Stimulated activated CD8-positive, alpha-beta memory T cell treated with anti-CD3 and anti-CD28 coated beads, Interleukin-12 subunit alpha, Interleukin-12 subunit beta, amount 100 ng/mL, for 4 hours (primary cell): ENCODE measurements at places on chromosomes 6 and 20.

- no peak for DNase-seq
Measured at GRCh38 chr6:43070028-43070632, 6.0 kb upstream of the PTK7 start.

GRCh38 chr6:116035616-116036015 lies 25.1 kb downstream of the FRK start:
- no peak for DNase-seq

GRCh38 chr6:1703091-1703855 lies 93.6 kb downstream of the FOXC1 start:
- DNase-seq = no peak

- DNase-seq = peak; percentile 71
Measured at GRCh38 chr20:51541189-51542032, 1.1 kb downstream of the NFATC2 start.

DNA sequence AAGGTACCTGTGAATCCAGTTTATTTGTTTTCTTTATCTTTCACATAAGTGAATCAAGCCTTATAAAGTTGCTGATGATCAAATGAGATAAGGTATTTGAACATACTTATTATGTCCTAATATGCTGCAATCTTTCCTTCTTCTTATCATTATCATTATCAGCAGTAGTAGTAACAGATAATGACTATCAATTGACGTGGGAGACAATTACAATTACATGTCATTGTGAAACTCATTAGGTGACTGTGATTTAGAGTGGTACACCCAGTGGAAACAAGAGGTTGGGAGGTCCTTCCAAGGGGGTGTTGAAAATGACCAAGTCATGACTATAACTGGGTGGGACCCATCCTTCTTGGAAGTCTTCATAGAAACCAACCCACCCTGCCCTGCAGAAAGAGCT lies 2.8 kb downstream of the CLIC5 start:
- DNase-seq = no peak

DNA sequence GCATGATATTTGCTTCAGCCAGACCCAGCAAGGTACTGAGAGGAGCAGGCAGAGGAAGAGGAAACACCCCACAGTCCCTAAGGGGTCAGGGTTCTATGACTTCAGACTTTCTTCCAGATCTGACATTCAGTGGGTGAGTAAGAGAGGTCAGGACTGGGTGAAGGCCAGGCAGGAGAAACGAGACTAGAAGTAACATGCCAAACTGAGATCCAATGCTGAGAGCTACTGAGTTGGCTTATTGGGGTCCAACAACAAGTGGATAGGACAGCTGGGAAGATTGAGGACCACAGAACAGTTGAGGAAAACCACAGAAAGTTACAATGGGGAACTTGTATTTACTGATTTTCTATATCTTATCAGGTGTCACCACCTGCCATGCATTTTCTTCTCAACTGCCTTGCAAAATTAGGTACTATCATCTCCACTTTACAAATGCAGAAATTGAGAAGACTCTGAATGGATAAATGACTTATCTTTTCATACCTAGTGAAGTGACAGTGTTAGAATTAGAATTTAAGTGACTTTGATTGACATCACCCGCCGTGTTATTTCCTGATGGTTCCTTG lies 43.8 kb upstream of the HIVEP1 start:
- DNase-seq = no peak

DNA sequence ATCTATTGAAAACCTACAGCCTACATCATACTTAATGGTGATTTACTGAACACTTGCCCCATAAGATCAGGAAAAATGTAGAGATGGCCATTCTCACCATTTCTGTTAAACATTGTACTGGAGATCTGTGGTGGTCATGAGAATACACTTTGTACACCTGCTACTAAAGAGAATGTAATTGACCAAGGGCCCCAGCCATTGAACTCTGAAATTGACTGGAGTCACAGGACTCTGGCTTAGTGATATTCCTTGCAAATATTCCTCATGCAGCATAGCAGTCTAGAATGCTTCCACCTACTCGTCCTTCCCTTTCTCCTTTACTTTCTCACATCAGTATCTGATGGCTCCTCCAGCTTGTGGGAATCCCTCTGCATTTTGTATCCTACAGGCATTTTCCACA lies 37.4 kb upstream of the SNX9 start:
- DNase-seq = no peak

GRCh38 chr20:36096435-36096834 lies 58.1 kb upstream of the EPB41L1 start:
- no peak for DNase-seq

DNA sequence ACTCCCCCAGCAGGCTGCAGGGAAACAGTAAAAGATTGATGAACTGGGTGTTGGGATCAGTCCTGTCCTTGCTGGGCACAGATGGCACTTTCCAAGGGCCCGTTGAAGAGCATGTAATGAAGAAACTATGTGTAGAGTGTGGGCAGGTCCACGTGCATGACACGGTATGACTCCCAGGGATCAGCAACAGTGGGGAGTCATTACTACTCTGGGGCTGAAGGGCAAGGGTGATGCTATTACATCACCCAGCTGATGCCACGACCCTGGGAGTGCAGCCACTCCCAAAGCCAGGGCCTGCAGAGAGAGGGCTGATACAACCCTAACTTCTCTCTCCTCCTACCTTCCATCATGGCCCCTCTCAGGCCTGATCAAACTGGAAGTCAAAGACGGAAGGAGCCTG lies 20.1 kb downstream of the KCNK17 start:
- DNase-seq = no peak

- no peak for DNase-seq
Measured at GRCh38 chr6:143241111-143241510, 180.4 kb downstream of the AIG1 start.

GRCh38 chr6:36392621-36393020 lies 5.2 kb upstream of the ETV7 start:
- no peak for DNase-seq

DNA sequence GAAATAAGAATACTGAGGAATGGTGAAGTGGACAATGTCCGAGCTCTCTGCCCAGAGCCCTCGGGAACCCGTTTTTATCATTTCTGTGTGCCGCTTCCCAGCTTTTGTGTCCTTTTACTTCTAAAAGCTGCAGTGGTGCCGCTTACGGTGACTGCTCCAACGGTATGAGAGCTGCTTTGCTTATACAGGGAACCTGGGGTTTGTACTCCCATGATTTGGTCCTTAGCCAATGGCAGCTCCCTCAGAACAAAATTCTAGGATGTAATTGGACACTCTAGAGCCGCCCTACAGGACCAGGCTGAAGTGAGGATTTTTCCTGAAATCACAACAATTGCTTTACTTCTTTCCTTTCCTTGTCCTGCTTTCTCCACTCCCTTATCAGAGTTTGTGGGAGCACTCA lies 24.2 kb upstream of the PCSK2 start:
- DNase-seq = no peak

GRCh38 chr6:105113422-105113821 lies 66.4 kb downstream of the POPDC3 start:
- no peak for DNase-seq

DNA sequence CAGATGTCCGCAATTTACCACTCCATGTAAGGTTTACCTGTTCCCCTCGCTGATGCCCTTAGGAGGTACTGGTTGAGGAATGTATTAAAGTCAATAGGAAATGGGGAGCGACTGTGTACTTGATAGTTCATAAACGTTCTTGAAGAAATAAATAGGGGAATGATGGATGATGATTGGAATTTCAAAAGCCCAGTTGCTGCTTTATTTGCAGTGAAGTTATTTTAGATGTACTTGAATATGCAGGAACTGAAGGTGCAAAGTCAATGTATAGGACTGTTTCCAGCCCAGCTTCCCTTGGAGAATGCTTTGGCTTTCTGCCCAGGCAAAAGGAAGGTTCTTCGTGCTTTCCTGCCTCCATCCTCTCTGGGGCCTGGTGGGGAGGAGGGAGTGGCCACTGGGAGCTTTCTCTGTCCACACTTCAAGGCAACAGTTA lies 19.8 kb downstream of the ADGRF5 start:
- DNase-seq = no peak

- DNase-seq = no peak
Measured at GRCh38 chr20:32963176-32963575, 41.1 kb downstream of the SUN5 start.

- DNase-seq = no peak
Measured at GRCh38 chr6:24227556-24227955, 101.5 kb downstream of the NRSN1 start.

DNA sequence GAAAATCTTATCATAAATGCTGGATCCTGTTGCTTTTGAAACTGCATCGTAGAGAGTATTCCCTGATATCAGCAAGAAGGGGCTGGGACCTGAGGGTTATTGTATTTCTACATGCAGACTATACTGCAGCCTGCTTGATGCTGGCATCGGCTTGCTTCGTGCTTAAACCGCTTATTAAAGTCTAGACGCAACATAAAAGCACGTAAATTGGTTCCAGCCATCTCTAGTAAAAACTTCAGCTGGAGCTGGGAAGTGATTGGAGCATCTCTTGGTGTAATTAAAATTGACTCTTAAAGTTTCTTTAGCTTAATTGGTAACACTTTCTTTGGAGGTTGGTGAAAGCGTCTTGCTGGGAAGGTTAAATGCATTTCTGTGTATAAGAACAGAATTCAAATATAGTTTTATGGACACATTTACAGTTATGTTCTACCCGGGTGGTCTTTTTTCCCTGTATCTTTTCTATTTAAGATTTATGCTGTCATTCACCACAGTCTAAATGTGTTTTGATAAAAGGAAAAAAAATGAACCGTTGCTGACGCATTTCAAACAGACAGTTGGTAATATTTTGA lies 139.0 kb upstream of the JAG1 start:
- DNase-seq = no peak

- DNase-seq = no peak
Measured at GRCh38 chr6:119454714-119455113, 105.2 kb upstream of the MAN1A1 start.

DNA sequence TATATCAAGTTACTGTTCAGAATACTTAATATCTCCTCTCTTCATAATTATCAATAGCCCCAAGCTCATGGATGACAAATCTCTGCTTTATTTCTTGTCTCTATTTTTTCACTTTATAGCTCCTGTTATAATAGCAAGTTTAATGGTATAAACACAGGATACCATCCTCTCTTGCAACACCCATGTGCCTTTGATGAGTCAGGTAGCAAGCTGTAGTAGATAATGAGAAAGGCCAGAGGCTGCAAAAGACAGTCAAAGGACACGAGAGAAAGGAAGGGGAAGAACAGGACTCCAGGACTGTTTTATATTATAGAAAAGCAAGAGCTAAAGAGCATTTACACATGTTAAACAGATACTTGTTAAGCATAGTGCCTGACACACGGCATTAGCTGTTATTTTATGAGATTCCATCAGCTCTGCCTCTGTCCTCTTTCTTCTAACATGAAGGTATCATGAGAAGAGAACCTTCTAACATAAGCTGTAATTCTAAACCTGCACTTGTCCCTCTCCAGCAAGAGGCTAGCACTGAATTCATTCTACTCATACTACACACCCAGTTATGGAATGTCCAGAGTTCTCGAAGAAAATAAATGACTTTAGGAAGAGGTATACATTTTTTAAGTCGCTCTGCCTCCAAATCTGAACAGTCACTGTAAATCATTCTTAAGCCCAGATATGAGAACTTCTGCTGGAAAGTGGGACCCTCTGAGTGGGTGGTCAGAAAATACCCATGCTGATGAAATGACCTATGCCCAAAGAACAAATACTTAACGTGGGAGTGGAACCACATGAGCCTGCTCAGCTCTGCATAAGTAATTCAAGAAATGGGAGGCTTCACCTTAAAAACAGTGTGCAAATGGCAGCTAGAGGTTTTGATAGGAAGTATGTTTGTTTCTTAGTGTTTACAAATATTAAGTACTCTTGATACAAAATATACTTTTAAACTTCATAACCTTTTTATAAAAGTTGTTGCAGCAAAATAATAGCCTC lies 45.0 kb downstream of the NT5E start:
- no peak for DNase-seq

DNA sequence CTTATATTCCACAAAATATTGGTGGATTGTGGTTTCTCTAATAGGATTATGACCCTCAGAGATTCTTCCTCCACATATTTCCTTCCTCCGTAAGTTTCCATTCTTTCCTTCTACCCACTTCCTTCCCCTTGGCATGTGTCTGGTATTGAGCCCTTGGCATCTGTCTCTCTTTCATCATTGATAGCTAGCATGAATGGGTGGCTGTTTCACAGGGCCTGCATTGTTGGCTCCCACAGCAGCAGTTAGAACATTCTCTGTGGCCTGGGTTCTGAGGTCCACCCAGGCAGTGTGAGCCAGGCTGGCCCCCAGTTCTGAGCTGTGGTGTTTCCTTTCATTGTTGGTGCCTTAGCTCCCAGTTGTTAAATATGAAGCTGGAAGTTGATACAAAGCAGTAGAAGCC lies 125.3 kb downstream of the ANKS1A start:
- no peak for DNase-seq

GRCh38 chr6:156825475-156825874 lies 48.3 kb downstream of the ARID1B start:
- DNase-seq = no peak

DNA sequence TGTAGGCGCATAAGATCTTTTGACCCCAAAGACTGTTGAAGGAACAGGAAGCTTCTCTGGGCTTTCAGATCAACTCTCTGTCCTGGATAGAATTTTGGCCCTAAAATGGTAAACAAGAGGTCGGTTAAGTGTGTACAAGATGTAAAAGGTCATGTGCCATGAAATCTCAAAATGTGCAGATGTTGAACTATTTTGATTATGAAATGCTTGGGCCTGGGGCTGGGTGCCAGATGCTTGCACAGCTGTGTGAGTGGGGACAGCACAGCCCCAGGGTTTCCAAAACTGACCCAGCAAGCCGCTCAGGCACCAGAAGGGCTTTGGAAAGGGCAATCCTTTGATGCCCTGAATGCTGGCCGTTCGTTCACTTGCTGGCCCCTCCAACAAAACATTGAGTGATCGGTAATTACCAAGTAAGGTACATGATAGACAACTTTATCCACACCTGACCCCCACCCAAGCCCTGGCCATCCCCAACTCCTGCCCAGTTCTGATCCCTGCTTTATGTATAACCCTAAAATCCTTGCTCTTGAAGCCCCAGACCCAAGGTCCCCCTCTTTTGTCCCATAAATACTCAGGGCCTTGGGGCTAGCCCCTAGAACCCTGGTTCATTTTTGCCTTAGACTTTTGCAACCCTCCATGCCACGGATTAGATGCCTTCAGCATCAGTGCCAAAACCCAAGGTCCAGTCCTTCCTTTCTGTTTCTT lies 1.9 kb downstream of the TMEM239 start:
- no peak for DNase-seq

GRCh38 chr6:127514179-127514772 lies 4.9 kb downstream of the MTCL3 start:
- DNase-seq = no peak

DNA sequence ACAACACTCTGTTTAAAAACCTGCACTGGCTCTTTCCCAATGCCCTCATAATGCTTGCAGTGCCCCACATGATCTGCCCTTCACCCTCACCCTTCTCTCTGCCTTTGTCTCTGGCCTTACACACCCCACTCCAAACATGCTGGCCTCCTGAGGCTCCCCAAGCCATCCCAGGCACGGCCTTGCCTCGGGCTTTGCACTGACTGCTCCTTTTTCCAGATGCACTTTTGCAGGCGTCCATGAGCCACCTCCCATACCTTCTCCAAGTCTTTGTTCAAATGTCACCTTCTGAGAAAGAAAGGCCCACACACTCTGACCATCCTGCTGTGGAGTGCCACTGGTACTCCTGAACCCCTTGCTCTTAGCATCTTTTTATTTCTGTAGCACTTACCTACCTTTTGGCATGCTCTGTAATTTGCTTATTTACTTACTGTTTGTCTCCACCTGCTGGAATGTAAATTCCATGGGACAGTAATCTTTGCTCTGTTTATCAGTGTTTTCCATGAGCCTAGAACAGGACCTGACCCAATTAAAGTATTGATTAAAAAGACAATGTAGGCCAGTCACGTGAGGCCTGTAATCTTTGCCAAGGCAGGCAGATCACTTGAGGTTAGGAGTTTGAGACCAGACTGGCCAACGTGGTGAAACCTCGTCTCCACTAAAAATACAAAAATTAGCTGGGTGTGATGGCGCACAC lies 30.7 kb downstream of the GFRA4 start:
- DNase-seq = no peak
